ENCODE measurements at places on chromosomes 11 and 22.

DNA sequence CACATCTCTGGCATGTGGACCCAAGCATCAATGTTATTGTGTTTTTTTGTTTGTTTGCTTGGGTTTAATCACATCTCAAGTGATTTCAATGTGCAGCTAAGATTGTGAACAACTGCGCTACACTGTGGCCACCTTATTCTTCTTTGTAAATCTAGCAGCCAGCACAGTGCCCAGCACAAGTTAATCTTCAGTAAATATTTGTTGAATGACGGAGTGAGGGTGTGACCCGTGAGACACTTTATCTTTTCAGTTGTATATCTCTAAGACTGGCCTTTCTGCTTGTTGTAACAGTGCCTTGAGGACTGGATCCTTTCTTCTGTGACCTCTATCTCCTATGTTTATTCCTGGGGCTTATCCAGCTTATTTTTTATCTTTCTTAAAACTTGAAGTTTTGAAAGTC, 21.4 kb upstream of the AMOTL1 start:
- no peak for DNase-seq

DNA sequence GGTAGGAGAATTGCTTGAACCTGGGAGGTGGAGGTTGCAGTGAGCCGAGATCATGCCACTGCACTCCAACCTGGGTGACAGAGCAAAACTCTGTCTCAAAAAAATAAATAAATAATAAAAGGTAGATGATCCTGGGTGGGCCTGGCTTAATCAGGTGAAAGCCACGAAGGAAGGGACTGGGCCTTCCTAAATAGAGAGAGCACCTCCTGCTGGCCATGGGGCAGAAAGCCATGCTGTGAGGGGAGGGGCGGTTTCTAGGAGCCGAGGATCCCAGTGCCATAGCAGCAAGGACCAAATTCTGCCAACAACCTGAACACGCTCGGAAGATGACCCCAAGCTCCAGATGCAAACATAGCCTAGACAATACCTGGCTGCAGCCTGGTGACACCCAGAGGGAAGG, 24.5 kb upstream of the DGKZ start:
- DNase-seq, result no peak

GRCh38 chr11:103433386-103434072, 324.3 kb downstream of the DYNC2H1 start:
- no peak for DNase-seq

DNA sequence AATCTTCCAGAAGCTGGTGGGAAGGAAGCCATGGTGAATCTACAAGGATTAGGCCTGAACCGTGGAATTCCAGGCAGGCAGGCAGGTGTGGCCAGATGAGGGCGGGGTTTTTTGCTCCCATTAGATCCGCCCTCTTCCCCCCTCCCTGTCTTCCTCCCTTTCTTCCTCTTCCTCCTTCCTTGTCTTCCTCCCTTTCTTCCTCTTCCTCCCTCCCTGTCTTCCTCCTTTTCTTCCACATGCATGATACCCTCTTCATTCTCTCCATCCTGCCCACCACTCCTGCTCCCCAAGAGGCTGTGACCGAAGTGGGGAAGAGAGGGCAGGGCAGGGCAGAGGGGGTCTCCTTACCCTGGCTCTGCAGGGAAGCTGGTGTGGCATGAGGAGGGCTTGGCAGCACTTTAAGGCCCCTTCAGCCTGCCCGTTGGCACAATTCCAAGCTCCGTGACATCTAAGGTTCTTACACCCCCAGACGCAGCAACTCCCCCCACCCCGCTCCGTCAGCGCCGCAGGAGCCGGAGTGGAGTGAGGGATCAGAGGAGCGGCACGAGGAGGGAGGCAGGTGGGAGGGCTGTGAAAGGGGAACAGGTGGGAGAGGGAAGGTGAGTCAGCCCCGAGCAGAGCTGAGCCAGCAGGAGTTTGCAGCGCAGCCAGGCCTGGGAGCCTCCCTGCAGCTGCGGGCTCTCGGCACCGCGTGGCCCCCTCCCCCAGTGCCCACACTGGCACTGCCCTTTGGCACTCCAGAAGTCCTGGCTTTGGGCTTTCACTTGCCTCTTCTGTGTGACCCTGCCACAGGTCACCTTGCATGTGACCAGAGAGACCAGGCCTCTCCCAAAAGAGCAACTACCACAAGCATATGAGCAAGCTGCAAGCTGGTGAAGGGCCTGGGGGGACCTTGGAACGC, 32.1 kb downstream of the KCNJ4 start:
- DNase-seq, result no peak

GRCh38 chr11:120538707-120539106, 27.2 kb downstream of the GRIK4 start:
- no peak for DNase-seq

GRCh38 chr22:27581688-27582087, 219.9 kb downstream of the MN1 start:
- no peak for DNase-seq

DNA sequence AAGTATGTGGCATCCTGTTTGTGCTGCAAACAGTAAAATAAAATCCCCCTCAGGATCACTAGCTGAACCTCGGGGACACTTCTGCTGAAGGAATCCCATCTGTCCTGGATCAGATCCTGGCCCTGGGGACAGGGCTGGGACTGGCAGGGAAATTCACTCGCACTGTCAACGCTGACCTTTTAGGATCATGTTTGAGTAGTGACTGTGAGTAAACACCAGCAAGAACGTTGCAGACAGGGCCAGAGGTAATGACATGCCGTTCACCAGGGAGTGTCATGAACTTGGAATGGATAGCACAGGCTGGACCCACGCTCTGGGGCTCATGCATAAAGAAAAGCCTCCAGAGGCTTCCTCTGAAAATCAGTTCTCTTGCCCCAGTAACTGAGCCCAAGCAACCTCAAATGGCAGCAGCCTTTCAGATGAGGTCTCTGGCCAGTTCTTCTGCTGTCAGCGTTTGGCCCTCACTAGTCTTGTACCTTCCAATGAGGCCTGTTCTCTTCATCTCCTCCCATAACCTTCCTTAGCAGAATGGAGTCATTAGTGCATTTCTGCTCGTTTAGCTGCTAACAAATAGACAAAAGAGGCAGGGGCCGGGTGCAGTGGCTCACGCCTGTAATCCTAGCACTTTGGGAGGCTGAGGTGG, 51.0 kb upstream of the BARX2 start:
- peak; percentile 68 for DNase-seq

- DNase-seq, result no peak
These were observed 384.8 kb downstream of the MN1 start for GRCh38 chr22:27416511-27417420.

- DNase-seq, result no peak
These were observed 17.6 kb upstream of the LIN7C start for GRCh38 chr11:27524155-27524554.

DNA sequence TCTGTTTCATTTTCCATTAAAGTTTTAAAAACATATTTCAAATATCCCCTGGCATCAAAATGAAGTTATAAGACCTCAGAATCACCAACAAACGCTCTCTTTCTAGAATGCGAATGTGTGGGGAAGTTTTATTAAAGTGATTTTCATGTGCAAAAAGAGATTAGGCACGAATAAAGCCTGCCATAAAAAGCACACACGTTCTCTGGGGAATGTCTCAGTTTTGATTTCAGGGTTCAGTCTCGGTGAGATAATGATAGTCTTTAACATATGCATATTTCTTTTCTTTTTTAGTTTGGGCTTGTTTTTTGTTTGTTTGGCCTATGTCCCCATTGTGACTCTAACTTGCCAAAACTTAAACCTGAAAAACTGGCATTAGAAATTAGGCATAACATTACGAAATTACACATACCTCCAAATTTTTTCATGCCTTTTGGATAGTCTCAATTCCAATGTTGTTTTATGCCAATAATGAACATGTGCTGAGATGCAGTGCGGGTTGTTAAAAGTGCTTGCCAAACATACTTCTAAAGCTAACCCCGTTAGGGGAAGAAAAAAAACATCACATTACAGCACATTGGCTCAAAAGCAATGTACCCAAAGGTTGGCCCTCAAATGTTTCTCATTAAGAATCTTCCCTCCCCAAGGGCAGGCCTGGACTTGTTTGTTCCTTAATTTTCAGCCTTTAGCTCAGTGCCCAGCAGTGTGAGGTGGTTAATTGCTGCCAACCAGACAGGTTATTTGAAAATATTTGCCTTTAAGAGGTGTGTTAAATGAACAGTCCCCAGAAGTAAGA, 33.2 kb upstream of the FBLN1 start:
- DNase-seq, result no peak

- DNase-seq, result no peak
These were observed 50.2 kb downstream of the JAM3 start for GRCh38 chr11:134119094-134119493.

- DNase-seq, result no peak
These were observed 419.5 kb downstream of the NELL1 start for GRCh38 chr11:21088930-21089329.

DNA sequence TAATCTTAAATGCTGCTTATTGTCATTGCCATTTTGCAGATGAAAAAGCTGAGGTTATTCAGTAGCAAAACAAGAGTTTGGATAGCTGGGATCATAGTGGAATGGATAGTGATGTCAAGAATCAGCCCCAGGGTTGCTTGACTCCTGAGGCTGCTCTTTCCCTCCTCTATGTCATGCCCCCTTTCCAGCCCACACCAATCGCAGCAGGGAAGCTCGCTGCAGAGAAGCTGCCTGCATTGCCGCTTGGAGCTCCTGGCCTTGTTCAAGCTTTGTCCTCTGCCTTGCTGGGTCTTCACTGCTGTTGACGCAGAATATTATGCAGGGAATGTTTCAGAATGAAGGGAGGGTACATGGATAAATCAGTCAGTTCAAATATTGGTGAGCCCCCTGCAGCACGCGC, 128.8 kb upstream of the RASSF10 start:
- DNase-seq, result no peak

DNA sequence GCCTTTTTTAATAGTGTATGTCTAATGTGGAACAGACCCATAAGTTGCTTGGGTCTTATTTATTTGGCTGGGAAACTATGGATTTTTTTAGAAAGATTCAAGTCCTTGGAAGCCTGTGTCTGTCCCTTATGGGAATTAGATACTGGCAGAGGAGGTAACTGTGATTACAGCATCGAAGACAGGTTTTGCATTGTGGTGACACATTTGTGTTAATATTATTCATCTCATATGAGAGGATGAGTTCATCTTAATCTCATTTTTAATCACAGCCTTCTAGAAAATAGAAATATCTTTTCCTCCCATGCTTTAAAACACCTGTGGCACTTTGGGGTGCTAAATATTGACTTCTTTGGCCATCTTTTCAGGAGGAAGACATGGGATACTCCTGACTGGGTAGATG, 9.2 kb downstream of the TAB1 start:
- no peak for DNase-seq

DNA sequence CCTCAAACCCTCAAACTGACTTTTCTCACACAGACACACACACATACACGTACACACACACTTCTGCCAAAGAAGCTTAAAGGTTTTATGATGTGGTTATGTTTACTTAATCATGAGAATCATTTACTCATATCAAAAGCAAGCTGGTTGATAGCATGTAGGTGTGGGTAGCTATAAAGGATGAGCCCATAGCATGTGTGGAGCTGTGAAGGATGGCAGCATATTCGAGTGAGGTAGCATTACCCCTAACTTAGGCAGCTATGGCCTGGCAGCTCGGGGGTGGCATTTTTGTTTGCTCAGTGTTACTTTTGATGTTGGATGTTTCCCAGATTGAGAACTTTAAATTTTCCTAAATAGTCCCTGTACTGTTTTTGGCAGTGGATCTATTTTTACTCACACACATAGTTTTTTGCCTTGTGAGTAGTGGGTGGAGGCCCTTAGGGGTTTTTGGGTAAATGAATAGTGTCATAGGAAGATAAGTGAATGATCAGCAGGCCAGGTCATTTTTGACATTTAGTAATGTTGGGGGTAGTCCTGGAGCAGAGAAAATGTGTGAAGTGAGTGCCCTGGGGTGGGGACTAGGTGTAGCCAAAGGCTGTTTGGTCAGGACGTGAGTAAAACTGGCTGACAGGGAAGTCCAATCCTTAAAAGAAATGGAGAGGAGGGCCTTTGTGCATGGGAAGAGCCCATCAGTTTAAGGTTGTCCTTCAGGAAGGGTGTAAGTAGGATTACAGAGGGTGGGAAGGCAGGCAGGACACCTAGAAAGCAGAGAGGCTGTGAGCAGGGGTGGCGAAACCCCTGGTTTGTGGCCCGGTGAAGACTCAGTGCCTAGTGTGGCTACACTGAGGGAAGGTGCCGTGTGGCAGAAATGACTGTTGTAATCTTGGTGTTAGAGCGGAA, 7.1 kb downstream of the YWHAH start:
- no peak for DNase-seq

DNA sequence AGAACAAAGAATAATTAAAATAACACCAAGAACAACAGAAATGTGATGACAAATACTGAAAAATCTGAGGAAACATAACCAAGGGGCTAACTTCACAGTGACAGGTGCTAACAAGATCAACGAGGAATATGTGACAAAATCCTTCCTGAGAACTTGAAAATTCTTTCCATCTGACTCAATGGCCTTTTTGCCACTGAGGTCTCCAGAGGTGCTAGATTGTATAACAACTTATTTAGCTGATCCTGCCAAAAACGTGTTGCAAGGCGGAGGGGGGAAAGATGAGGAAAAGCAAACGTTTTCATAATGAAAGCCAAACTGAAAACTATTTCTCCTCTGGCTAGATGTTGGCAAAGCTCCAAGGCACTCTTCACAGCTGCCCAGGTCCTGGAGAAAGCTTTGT, 364.5 kb downstream of the NTM start:
- no peak for DNase-seq

- DNase-seq, result no peak
These were observed 78.0 kb upstream of the SUSD2 start for GRCh38 chr22:24103301-24103700.

GRCh38 chr22:34608540-34609115, 457.3 kb upstream of the ISX start:
- no peak for DNase-seq

DNA sequence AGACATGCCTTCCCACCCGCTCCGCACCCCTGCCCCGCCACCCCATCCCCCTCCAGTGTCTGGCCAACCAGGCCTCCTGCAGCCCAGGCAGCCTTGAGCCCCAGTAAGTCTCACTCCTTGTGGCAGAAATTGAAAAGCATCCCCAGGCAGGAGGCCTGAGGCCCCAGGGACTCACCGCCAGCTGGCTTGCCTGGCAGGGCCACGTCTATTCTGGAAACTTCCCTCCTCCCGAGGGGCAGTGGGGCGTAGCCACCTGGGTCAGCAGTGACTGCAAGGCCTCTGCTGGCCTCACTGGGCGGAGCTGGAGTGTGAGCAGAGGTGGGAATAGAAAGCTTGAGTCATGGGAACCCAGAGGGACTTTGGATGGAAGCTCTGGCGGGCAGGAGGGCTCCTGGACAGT, 26.3 kb downstream of the ANO1 start:
- DNase-seq, result no peak

GRCh38 chr11:134483857-134484256, 71.8 kb upstream of the B3GAT1 start:
- no peak for DNase-seq

- DNase-seq, result no peak
These were observed 43.9 kb downstream of the PDHX start for GRCh38 chr11:34960277-34960676.

DNA sequence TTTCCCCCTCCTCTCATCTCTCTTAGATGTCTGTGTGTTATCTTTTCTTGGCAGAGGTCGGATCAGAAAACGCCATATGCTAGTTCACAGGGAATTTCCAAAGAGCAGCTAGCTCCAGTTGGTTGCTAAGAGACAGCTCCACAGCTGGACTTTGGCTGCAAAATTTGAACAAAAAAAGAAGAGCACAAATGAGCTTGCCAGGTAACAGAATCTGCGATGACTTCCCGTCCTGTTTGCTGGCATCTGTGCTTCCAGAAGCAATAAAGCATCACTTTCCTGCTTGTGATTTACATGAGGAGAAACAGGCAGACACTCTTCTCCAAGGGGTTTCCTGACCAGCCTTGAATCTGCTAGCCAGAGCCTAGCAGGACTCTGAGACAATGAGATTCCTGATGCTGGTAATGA, 596.0 kb upstream of the B3GAT1 start:
- DNase-seq, result no peak

Data from NCI-H2029 (cell line).